ENCODE measurements at places on chromosomes 7 and 10.

- DNase-seq: no peak
- no peaks in the 10 kb centered on the region for H3K4me1 ChIP-seq
- no peak overlapping the region for H3K4me3 ChIP-seq
- no peaks in the 10 kb centered on the region for H3K36me3 ChIP-seq
- peaks cover 15% of the 10 kb centered on the region for H3K27me3 ChIP-seq
Observed at GRCh38 chr10:116490028-116490662, 55.6 kb upstream of the PNLIP start.

GRCh38 chr10:88048312-88048711 is 184.9 kb downstream of the PTEN start:
- no peak overlapping the region for H3K27ac ChIP-seq
- DNase-seq: no peak
- no peak overlapping the region for H3K4me3 ChIP-seq
- H3K4me1 ChIP-seq: peaks cover 2% of the 10 kb centered on the region
- no peaks in the 10 kb centered on the region for H3K36me3 ChIP-seq

DNA sequence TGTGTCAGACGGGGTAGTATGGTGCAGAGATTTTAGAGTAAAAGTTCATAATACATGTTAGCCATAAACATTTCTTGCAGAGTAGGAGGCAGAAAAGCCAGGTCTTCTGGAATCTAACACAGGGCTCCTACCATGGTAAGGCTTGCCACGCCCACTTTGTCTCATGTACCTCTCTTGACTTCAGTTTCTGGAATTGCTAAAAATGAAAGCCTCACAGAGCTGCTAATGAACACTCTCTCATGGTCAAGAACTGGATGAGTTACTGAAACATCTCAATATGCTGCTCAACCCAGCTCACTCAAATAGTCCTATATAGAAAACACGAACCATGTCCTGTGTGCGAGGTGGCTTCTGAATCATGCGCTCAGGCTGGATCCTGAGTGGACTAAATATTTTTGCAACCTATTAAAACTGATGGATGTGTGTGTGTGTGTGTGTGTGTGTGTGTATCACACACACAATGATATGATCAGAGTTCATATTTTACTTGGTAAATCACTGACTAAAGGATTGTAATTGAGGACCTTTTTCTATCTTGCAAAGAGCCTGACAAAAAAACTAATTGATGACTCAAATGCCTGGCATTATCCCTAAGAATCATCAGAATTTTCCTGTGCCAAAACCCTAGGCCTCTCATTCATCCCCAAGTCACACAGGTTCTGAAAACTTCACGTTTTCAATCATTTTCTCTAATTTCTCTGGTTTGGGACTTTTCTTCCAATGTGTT is 1306.6 kb downstream of the XPNPEP1 start:
- no peaks in the 10 kb centered on the region for H3K27me3 ChIP-seq
- H3K4me3 ChIP-seq: no peak overlapping the region
- H3K4me1 ChIP-seq: no peaks in the 10 kb centered on the region
- H3K36me3 ChIP-seq: no peaks in the 10 kb centered on the region
- no peak for DNase-seq

- peaks cover 3% of the 10 kb centered on the region for H3K4me1 ChIP-seq
- no peak overlapping the region for H3K27ac ChIP-seq
- DNase-seq: no peak
- H3K36me3 ChIP-seq: no peaks in the 10 kb centered on the region
Observed at GRCh38 chr10:4427532-4427931, 398.5 kb upstream of the AKR1E2 start.

GRCh38 chr10:103558911-103559310 is 65.4 kb downstream of the NEURL1 start:
- no peak overlapping the region for H3K4me3 ChIP-seq
- no peak overlapping the region for H3K27ac ChIP-seq
- no peak for DNase-seq
